ENCODE measurements at places on chromosomes 5 and 9.

DNA sequence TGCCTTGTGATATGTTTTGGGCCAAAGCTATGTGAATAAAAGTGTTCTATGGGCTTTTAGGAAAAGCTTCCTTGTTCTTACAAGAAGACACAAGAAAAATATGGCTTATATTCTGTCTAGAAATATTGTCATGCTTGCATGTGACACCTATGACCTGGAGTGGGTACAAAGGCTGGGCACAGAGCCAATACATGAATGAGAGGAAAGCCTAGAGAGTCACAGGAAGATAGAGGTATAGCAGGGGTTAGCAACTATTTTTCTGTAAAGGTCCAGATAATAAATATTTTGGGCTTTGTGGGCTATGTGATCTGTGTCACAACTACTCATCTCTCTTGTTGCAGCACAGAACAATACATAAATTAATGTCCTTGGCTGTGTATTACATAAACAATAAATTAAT is 196.6 kb upstream of the CD180 start:
- no peak for DNase-seq

DNA sequence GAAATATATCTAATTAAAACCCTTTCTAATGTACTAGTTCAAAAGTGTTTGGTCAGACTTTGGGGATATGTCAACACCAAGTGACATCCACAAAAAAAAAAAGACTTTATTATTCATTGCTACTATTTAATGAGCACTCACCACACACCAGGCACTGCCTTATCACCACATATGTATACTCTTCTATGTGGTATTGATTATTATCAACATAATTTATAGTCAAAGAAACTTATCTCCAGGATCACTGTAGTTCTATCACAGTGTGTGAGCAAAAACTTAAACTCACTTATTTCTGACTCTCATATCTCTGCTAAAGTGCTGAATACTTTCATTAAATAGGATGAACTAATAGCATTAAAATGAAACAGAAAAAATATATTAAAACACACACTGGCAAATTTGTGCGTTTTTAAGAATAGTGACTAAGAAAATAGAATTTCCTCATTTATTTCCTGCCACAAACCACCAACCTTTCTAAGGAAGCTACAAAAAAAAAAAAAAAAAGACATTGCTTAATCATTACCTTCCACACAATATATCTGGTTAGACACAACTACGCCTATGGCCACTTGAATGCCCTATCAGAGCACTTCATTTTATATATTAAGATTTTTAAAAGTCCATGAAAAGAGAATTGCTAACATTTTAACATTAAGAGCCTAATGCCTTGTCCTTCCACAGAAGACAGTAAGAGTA is 12.8 kb downstream of the SLCO4C1 start:
- DNase-seq = no peak

DNA sequence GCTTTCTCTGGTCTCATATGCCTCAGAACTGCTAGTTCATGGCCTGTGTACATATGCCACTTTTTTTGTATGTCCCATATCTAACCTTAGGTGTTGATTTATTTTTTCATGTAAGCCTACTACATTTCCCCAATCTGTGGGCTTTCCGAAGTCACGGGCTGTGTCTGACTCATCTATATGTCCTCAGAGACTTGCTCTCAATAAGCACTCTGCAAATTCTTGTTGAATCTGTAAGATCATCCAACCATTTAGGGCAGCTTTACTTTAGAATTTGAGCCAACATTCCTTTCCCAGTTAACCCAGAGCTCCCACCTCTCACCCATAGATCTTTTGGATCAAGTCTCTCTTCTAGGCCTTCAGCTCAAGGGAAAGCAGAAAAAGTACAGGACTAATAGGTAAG is 263.4 kb downstream of the SEC61B start:
- no peak for DNase-seq

- DNase-seq = no peak
Observed at GRCh38 chr5:122929001-122929400, 83.6 kb downstream of the SNX24 start.

All from vagina (tissue), 2 donors.